ENCODE measurements at places on chromosomes 5 and 9.

- DNase-seq: no peak
Measured at GRCh38 chr9:6829536-6829935, 71.8 kb downstream of the KDM4C start.

DNA sequence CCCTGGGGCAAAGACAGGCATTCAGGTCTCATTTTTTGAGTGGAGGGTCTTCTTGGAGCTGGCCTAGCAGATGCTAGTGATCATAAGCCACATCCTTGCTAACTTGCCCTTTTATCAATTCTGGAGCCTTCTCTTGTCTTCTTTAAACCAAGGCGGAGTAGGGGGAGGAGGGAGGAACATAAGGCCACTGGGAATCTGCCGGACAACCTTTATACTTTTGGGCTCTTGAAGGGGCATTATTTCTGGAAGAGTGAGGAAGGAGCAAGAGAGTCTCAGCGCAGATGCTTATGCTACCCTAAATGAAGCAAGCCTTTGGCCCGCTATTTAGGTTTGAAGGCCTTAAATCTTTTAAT, 2.0 kb downstream of the TMEFF1 start:
- no peak for DNase-seq

DNA sequence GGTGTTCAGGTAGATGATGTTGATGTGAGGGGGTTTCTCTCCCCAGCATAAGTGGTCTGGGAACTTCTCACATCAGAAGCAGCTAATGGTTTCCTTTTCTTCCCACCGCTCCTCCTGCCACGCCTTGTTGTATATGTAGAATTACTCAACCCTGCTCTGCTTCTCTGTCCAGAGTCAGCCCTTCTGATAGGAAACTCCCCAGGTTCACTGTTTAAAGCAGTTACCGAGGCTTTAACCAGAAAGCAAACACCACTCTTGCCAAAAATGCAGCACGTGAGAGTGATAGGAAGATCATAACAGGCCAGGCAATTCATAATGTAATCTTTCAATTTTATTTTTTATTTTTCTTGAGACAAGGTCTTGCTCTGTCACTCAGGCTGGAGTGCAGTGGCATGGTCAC, 10.5 kb upstream of the TMEM252 start:
- no peak for DNase-seq

DNA sequence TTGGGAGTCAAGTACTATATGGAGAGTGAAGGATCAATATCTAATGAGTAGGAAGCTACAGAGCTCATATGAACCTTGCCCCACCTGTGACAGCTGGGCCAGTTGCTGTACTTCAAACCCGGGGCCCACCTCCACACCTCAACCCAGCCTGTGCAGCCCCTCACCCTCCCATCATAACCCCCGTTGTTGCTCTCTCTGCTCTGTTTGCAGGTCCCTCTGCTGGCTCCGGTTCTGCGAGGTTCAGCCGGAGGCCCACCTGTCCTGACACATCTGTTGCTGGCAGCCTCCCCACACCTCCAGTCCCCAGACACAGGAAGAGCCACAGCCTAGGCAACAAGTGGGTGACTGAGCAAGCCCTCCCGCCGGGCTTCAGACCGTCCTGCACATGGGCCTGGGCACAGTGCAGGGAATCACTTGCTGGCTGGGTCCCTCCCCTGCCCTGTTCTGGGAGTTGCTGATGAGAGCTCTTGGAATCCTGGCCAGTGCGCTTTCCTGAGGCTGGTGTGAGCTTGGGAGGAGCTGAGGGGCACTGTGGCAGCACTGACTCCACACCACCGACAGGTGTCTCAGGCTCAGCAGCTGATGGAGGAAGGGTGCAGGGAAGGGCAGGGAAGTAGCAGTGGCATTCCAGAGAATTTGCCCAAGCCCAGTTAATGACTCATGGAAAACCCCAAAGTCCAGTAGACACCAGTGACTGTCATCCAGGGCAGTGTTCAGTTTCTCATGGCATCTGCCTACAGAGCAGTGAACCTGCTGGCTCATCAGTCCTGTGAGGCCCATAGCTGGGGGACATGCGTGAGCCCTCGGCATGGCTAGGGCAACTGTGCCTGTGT, 69.5 kb upstream of the GARNL3 start:
- DNase-seq: no peak

- DNase-seq: no peak
Measured at GRCh38 chr5:107383414-107383813, 287.3 kb downstream of the EFNA5 start.
